Activated T-cell treated with anti-CD3 and anti-CD28 coated beads, Interleukin-2, amount 50 U/mL, for 4 hours (primary cell): ENCODE measurements at places on chromosomes 1 and 21. TPM values are rescaled to one million over a fixed set of nuclear protein-coding genes. Genes with fewer than 3 reads are reported as not detected.

GRCh38 chr1:154328318-154329151, 3.2 kb downstream of the ATP8B2 start:
- peak; percentile 84 for DNase-seq

DNA sequence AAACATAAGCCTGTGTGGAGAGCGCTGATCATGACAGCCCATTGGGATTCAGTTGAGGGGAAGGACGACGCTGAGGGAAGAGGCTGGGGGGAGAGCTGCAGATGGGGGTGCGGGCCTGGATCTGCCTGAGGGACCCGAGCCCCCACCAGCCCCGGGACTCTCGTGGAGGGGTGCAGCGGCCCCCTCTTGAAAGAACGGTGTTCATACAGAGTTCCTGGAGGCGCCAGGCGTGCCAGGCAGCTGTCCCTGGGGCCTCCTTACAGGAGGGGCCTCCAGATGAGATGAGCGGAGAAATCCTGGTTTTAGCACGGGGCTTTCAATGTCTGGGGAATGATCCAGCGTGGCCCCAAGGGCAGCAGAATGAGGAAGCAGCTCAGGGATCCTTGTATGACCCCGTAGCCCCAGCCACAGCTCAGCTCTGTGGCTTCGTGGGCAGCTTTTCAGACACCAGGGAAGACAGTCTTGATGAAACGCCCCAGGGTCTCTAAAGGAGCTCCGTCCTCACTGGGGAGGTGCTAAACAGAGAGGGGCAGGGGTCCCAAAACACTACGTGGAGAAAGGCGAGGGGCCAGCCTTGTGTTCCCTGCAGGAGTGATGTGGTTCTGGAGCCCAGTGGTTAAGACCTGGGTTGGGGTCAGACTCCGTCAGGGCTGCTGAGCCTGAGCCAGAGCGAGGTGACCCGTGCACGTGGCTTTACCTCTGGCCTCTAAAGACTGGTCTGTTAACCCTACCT, 7.2 kb upstream of the DSCAM start:
- no peak for DNase-seq

- no peak for DNase-seq
Observed at GRCh38 chr1:84101204-84101603, 42.9 kb upstream of the PRKACB start.

RABIF gene
- total RNA-seq = 10.3 TPM

DNA sequence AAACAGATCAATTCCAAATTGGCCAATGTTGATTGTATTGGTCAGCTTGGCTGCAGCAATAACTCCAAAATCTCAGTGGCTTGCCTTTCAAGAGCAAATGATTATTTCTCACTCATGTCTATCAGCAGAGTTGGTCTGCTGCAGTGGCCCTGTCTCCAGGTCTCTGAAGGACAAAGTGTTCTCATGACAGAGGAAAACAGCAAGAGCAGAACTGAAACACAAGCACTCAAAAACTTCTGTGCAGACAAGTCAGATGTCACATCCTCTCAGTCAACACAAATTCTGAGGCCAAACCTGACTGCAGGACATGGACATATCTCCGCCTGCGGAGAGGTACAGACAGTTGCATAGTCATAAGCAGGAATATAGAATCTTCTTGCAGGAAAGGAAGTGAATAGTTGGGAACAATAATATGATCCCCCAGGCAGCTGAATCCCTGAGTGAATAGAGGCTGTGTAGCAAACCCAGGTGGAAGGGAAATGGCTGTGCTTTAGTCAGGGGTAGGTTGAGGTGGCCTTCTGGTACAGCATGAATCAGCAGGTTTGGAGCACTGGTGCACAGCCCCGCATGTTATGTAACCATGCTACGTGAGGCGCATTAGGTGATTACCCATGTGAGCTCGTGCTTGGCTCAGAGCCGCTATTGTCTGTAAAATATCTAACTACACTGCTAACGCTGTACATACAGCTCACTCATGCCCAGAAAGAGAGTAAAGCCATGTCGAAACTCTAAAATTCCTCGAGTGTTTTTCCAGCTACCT, 17.1 kb upstream of the UBE2U start:
- DNase-seq = no peak

- DNase-seq = no peak
Observed at GRCh38 chr21:44583800-44584147, 3.4 kb upstream of the KRTAP10-5 start.
